ENCODE measurements at places on chromosomes 2 and 18.
A peak's percentile ranks its signal among the peaks of the same experiment; 100 is the strongest.

DNA sequence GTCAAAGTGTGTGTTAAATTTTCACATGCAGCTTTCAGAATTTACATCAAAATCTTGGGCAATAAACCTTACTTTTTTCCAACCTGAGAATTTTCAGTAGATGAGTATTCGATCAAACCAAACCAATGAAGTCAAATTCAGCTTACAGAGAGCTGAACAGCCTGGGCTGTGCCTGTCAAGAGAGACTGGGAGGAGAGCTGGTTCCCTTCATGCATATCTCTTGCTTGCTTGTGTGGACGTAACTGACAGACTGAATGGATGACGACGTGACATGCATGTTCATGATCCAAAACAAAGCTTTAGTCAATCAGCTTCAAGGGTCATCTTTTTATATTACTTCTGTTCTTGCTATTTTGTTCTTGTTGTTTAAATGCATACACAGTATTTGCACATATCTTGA is 145.2 kb downstream of the GALNT3 start:
- no peak for DNase-seq

- DNase-seq: no peak
Measured at GRCh38 chr2:172821370-172822338, 86.0 kb downstream of the RAPGEF4 start.

DNA sequence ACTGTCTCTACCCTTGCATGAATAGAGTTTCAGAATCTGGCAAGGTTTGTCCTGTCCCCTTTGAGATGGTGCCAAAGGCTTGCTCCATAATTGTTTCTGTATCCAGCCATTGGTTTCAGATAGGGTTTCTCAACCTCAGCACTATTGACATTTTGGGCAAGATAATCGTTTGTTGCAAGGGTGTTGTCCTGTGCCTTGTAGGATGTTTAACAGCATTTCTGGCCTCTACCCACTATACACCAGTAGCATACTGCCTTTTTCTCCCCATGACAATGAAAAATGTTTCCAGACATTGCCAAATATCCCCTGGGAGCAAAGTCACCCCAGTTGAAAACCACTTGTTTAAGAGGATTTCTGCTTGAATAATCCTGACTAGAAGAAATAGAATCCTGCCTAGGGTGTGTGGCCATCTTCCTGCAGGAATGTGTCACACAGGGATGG is 126.8 kb downstream of the CDC42EP3 start:
- no peak for DNase-seq

- no peak for DNase-seq
Measured at GRCh38 chr18:79629249-79629558, 50.4 kb upstream of the CTDP1 start.

GRCh38 chr18:59681521-59682004 is 15.7 kb downstream of the CCBE1 start:
- DNase-seq: no peak

DNA sequence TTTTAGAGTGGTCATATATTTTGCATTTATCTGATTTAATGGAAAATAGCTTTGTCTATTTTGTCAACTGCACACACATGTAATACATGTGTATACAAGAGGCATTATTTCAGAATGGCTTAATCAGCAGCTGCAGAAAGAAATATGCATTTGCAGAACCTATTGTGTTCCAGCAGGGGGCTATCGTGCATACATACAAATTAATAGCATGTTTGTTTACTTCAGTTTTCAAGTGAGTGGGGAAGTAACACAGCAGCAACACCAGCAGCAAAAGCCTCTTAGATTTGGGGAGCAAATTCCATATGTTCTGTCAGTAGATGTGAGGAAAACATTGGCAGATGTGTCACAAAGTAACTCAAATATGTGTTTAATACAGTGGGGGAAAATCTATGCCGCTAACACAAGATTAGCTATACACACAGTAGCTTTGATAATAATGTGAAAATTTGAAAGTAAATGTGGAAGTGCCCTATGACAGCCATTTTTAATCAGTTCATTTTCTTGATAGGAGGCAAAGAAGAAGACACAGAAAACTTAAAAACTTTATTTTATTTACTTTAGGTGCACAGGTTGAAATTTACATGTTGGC is 218.1 kb downstream of the WDR7 start:
- DNase-seq: peak; percentile 41

DNA sequence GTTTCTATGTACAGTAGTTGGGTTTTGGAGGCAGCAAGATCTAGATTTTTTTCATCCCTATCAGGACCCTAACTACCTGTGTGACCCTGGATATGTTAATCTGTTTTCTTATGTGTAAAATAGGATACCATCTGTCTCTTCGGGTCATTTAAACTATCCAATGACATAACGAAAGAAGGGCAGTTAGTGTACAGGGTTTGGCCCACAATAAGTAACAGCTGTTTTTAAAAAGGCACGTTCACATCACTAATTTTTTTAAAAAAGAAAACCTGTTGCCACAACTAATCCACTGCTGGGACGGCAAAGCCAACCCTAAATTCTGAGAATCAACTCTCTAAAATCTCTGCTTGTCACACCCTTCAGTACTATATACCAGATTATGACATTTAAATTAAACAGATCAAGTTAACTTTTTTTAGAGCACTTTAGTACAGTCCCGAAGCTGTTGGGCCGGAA is 869 bp downstream of the USP40 start:
- peak; percentile 15 for DNase-seq

GRCh38 chr18:63149302-63149587 is 170.3 kb downstream of the BCL2 start:
- DNase-seq: no peak

GRCh38 chr2:80001701-80002101 is 302.9 kb downstream of the LRRTM1 start:
- DNase-seq: peak; percentile 20

GRCh38 chr18:26406854-26407517 is 141.4 kb downstream of the KCTD1 start:
- DNase-seq: no peak

DNA sequence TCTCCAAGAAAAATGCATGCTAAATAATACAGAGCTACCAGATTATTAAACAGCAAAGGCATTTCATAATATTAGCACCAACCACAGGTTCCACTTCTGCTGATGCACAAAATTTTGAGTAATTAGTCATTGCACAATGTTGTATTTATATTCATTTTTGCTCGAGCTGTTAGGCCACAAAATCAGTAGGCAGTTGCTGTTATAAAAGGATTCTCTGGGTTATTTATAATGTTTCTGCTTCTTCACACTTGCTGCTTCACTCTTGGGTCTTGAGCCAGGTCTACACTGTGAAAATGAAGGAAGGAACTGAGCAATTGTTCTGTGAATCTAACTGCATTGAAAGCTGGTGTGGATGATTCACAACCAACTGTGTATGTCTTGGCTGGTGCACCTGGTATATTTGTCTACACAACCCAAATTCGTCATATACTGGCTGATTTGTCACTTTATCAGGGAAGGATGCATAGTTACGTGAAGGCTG is 38.3 kb downstream of the MRPL33 start:
- peak; percentile 52 for DNase-seq

- peak; percentile 54 for DNase-seq
Measured at GRCh38 chr2:113799375-113799774, 42.9 kb upstream of the SLC35F5 start.

GRCh38 chr2:54859416-54859815 is 136.0 kb downstream of the EML6 start:
- DNase-seq: no peak

GRCh38 chr2:65340898-65341681 is 91.3 kb downstream of the SPRED2 start:
- DNase-seq: no peak

- no peak for DNase-seq
Measured at GRCh38 chr2:68645523-68645922, 2.1 kb downstream of the PROKR1 start.

- no peak for DNase-seq
Measured at GRCh38 chr18:36490897-36491296, 193.4 kb downstream of the FHOD3 start.

GRCh38 chr18:11368020-11368419 is 218.7 kb upstream of the PIEZO2 start:
- DNase-seq: no peak

GRCh38 chr2:241211276-241211675 is 22.8 kb downstream of the ANO7 start:
- DNase-seq: no peak

GRCh38 chr2:55049821-55050099 is 491 bp downstream of the RTN4 start:
- DNase-seq: peak; percentile 22

DNA sequence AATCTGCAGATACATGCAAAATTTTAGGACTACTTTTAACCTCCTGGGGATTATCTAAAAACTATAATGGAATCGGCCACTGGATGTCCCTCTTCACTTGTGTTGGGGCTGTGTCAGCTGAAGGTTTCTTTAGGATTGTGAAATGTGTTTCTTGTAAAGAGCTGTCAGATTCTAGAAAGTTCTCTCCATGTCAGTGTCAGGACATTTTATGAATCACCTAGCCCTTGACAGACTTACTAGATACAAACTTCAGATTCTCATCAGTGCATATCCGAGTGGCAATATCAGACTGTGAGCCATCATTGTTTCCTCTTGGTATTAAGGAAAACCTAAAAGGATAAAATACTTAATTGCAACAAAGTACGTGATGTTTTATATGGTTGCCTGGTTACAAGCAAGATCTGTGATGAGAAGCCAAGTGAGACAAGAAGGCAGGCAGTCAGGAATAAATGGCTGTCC is 107.3 kb downstream of the CPS1 start:
- peak; percentile 30 for DNase-seq

GRCh38 chr2:172153757-172154156 is 51.1 kb upstream of the DLX2 start:
- no peak for DNase-seq

GRCh38 chr2:69745035-69745434 is 3.1 kb downstream of the ANXA4 start:
- no peak for DNase-seq

DNA sequence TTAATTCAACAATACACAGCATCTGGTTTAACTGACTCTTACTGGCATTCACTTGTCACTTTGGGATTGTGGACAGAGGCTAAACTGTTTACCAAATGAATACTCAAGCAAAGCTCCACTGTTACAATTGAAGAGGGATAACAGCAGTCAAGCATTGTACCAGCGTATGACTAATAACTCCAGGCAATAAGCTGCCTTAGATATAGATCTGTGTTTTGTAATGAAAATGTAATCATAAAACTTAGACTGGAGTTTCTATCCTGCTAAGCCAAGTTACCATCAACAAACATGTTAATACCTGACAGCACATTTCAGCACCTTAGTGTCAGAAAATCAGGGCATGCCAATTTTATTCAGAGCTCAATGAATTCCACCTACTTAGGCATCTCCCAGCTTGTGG is 889.5 kb downstream of the EPHA4 start:
- DNase-seq: no peak

GRCh38 chr2:44948565-44949328 is 7.2 kb downstream of the SIX3 start:
- DNase-seq: no peak

- no peak for DNase-seq
Measured at GRCh38 chr2:139946690-139947089, 1166.5 kb upstream of the NXPH2 start.

GRCh38 chr2:162007447-162008040 is 66.5 kb downstream of the DPP4 start:
- DNase-seq: no peak

GRCh38 chr18:36460854-36461253 is 163.3 kb downstream of the FHOD3 start:
- DNase-seq: no peak

GRCh38 chr2:163800951-163801381 is 65.2 kb upstream of the FIGN start:
- DNase-seq: peak; percentile 51

DNA sequence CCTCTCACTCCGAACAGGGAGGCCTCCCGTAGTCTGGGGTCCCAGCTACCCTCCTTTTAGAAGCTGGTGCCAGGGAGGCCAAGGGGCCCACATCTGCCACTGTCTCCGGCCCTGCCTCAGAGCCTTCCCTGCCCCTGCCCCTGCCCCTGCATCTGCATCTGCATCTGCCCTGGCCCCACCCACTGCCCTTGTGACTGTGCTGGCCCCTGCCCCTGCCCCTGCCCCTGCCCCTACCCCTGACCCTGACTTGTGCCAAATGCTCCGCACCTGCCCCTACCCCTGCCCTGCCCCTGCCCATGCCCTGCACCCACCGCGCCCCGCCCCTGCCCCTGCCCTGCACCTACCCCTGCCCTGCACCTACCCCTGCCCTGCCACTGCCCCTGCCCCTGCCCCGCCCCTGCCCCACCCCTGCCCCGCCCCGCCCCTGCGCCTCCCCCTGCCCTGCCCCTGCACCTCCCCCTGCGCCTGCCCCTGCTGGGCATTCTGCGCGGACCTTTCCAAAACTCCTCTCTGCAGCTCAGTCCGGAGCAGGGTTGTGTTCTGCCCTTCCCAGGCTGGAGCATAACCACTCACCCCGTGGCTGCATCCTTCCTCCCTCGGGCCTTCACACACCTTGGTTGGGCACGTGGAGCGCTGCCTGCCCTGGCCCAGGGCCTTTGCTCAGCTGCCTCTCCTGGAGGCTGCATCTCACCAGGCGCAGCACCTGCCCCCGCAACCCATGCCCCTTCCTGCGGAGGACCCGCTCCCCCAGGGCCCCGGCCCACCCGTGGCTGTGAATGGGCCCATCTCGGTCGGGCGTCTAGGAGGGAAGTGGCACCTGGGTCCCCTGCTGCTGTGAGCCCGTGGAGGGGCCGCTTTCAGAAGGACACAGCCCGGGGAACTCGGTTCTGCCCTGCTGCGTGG is 5.4 kb downstream of the SNTG2 start:
- DNase-seq: no peak
